8988T (cell line): ENCODE measurements at places on chromosomes 5 and 9.

- DNase-seq = no peak
These were observed 158.7 kb upstream of the HMHB1 start for GRCh38 chr5:143653256-143653655.

- no peak for DNase-seq
These were observed 62.7 kb downstream of the SEMA4D start for GRCh38 chr9:89435071-89435823.

DNA sequence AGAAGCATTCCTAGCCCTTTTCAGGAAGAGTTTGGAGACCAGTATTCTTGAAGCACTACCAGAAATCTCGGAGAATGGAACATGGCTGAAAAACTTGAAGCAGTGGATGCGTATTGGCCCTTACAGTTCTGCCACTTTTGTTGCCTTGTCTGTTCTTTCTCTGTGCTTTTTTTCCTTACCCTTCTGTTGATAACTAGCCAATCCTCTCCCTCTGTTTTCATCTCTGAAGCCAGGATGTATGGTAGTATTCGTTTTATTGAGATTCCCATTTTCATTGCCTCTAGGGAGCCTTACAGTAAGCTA is 564 bp upstream of the CCNH start:
- DNase-seq = no peak

DNA sequence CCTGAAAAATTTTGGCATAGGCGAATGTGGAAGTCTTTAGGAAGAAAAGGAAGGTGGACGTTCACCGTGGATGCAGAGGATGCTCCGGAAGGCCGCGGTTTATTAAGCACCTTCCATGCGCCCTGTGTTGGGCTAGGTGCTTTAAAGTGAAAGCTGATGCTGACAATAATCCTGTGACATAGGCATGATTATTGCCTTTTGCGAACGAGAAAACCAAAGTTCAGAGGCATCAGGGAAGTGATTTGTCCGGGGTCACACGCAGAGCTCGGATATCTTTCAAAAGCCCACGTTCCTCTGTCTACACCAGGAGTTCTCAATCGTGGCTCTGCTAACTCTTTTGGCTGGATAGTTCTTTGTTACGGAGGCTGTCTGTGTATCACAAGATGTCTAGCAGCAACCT is 12.0 kb upstream of the GABRP start:
- DNase-seq = no peak

DNA sequence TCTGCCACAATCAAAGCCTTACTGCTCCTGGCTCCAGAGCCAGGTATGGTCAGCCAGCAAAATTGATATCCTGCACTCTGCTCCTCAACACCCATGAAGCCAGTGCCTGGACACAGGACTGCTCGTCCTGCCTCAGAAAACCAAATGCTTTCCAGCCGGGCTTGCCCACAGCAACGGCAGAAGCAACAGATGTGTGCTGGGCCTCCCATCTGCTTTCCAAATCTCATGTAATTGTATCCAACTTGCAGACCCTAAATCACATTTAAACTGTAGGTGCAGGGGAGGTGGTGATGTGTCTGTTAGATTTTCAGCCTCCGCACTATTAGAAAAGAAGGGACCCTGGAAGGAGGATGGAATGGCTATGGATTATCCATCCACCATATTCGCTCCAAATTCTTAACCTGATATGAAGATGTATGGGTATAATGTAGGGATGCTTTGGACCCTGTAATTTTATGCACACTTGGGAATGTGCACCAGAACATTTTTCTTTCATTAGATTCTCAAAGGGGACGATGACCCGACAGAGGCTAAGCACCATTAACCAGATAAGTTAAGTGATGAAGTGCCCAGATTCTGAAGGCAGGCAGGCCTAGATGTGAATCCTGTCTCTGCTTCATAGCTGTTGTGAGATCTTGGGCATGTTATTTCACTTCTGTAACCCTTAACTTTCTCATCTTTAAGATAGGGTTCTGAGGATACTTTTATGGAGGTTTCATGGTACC is 58.2 kb downstream of the EXOSC2 start:
- no peak for DNase-seq

DNA sequence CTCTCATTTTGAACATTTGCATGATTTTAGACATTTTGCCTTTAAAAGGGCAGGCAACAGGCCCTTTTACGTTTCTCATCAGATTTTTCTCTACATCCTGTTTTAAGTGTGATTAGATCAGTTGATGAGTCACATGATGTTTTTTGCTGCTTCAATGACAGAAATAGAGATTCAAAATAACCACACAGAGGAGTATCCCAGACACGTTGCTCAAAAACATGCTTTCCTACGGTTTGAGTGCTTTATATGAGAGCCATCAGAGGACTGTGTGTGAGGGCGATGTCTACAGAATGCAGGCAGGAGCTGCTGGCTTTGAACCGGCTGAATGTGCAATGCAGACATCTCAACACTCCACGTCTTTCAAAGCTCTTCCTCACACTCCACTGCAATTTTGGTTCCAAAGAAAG is 42.1 kb downstream of the OTULIN start:
- DNase-seq = no peak

DNA sequence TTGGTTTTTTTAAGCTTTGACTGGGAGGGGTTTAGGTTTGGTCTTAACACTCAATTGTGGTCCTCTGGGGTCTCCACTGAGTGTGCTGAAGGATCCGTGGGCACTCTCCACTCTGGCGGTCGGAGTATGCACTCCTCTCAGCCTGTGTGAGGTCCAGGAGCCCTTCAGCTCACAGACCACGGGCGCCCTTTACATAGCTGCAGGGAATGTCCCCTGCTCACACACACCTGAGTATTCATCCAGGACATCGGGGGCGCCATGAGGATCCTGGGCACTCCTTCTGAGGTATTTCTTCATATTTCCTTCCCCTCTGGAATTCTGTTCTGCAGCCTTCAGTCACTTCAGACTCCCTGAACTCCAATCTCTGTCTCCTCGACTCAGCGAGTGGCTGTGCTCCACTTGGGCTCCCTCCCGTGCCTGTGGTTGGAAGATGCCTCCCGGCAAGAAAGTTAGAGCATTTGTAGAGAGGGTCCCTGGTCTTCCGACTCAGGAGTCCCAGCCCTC is 12.5 kb downstream of the TRIP13 start:
- no peak for DNase-seq

GRCh38 chr5:2829239-2829638 is 77.8 kb upstream of the IRX2 start:
- DNase-seq = no peak

DNA sequence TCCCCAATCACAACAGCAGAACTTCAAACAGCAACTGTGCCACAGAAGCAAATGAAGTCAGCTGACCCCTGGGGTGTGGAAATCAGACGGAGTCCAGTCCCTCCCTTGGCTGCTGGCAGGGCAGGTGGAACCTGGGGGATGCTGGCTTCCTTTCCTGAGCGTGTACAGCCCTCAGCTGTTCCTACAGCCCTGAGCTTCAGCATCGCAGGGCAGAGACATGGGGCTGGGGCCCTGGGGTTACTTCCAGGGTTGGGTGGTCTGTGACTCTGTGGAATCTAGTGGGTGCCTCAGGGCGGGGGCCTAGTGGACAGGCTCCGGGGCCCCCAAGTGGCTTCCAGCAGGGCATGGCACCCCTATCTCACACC is 7.3 kb upstream of the RXRA start:
- no peak for DNase-seq

DNA sequence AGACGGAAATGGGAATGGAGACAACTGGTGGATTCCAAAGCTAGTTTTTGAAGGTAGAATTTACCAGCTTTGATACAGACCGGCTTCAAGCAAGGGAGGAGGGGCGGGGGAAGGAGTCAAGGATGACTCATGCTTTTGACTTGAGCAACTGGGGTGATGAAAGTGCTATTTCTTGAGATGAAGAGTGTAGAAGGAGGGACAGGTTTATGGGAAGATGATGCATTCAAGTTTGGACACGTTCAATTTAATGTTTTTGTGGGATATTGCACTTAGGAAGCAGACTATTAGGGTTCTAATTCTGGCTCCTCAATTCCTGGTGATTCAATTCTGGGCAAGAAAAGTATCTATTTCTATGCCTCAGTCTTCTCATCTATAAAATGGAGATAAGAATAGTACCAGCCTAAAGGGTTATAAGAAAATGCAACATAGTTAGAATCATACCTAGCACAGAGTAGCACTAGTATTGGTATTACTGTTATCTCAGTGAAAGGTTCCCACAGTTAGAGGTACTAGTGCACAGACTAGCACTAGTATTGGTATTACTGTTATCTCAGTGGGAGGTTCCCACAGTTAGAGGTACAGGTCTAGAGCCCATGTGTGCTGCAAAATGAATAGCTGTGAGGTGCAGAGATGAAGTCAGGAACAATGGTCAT is 4.6 kb downstream of the NIPAL4 start:
- DNase-seq = no peak
